ENCODE measurements at places on chromosomes 2 and 18.

DNA sequence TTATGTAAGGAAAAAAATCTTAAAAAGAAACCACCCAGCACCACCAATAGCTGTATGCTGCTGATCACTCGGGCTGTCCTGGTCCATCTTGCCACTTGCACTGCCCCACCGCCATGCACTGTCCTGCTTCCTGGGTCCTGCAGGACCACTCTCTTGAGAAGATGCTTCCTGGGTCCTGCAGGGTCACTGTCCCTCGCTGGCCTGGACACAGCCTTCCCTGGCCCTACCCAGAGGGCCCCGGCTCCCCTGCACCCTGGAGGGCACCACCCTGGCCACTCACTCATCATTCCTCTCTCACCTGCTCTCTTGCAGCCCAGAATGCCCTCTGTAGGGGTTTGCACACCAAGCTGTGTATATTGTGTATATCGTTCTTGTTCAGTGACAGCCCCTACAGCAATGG lies 2.4 kb upstream of the OTOS start:
- no peak for DNase-seq

DNA sequence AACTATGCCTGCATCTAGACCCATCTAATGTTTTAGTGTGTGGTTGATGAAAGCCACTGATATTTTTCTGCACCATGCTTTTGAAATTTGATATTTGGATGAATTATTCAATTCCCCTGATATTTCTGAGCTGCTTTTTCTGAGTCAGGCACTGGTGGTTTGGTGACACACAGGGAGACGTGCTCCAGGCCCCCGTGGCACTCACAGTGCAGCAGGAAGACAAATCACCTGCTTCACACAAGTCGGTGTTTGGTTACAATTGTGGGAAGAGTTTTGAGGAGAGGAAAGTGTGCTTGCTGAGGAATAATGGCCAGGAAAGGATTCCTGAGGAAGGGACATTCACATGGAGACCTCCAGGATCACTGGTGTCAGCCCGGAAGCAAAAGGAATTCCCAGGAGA lies 179.7 kb downstream of the ACKR3 start:
- no peak for DNase-seq

DNA sequence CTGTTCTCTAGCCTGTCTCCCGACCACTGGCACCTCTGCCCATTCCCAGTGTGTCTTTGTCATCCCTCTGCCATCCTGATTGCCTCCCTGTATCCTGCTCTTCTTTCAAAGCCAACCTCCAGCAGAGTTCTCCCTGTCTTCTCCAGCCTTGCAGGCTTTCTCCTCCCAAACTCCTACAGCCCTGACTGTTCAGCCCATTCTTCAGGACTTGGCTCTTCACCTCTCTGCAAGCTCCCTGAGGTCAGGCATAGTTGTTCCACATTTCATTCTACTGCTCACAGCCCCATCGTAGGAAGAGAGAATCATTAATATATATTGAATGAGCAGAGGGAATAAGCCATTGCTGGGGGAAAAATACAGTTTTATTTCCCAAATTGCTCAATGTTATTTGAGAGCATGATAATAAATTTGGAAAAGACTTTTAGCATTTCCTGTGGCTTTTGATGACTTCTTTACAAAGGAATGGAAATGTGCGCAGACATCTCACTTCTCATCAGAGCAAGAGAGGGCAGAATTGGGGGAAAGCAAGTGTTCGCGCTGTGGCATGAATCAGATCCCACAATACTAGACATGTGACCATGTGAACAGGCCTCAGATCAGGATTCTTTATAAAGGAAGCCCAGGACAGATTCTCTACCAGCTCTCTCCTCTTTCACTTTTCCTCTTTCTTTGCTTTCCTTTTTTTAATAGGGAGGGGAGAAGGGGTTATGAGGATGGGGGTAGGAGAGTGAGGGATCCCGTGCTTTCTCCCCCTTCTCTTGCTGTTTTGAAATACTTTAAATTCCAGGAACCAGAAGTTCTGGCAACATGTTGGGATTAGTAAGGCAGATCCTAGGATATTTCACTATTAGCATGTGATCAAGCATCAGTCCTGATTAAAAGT lies 37.4 kb downstream of the EPAS1 start:
- no peak for DNase-seq

GRCh38 chr2:159140070-159140769 lies 146.3 kb downstream of the WDSUB1 start:
- no peak for DNase-seq

DNA sequence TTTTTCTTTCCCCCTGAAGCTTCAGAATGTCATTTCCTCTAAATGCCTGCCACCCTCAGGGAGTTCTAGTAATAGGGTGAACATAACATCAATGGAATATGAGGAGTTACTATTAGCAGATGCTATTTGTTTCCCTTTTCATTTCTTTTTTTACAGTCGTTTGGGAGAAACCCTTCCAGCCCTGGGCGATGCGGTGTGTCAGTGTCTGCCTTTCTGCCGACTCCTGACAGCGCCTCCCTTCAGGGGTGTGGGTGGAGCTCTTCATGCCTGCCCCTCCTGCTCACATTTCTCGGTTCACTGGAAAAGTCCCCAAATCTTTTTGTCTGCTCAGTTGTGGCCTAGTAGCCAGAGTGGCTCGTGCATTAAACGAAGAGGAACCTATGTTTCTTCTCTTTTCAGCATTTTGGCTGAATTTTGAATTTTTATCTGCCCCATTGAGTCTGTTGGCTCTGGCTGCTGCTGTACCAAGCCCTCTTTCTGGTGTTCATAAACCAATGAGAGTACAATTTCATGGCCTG lies 72.3 kb downstream of the FMNL2 start:
- DNase-seq, result no peak

GRCh38 chr18:55585920-55586561 lies 2.0 kb downstream of the TCF4 start:
- DNase-seq, result no peak

DNA sequence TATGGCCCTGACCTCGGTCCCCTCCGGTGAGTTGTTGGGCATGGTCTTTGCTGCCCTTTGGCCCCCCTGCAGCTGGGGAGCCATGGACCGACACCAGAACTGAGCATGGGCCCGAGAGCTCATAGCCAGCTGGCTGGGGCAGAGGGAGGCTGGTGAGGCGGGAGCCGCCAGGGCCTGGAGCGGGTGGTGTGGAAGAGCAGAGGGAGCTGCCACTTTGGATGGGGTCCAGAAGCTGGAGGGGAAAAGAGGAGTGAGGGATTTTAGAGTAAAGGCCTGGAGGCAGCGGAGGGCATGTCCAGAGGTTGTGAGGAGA lies 16.5 kb upstream of the CNNM3 start:
- no peak for DNase-seq

- no peak for DNase-seq
These were observed 218.1 kb downstream of the TPGS2 start for GRCh38 chr18:36610661-36611060.

- no peak for DNase-seq
These were observed 1343.8 kb upstream of the LRRTM1 start for GRCh38 chr2:81648370-81648769.

GRCh38 chr2:52959801-52960200 lies 807.8 kb upstream of the CHAC2 start:
- no peak for DNase-seq

DNA sequence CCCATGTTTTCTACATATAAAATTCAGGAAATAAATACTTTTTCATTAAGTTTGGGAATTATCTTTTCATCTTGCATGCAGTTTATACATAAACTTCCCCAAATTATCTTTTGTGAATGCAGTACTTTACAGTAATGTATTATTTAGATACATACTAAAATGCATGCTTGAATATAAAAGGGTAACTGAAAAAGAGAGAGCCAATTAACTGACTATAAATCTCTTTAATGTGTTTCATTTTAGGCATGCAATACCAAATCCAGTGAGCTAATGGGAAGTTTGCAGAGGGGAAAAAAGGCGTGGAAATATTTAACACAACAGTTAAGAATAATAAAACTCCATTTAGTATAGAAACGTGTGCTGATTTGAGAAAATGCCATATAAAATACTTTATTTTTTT lies 39.2 kb downstream of the COL4A4 start:
- no peak for DNase-seq

- no peak for DNase-seq
These were observed 22.5 kb downstream of the STAT4 start for GRCh38 chr2:191128172-191128910.

GRCh38 chr2:225773148-225773547 lies 373.6 kb downstream of the NYAP2 start:
- no peak for DNase-seq

GRCh38 chr18:72180689-72181088 lies 363.5 kb downstream of the CBLN2 start:
- DNase-seq, result no peak
